ENCODE measurements at places on chromosomes 2 and 18.
A peak's percentile ranks its signal among the peaks of the same experiment; 100 is the strongest.

- DNase-seq: no peak
These were observed 391 bp downstream of the ZNF385B start for GRCh38 chr2:179861027-179861415.

DNA sequence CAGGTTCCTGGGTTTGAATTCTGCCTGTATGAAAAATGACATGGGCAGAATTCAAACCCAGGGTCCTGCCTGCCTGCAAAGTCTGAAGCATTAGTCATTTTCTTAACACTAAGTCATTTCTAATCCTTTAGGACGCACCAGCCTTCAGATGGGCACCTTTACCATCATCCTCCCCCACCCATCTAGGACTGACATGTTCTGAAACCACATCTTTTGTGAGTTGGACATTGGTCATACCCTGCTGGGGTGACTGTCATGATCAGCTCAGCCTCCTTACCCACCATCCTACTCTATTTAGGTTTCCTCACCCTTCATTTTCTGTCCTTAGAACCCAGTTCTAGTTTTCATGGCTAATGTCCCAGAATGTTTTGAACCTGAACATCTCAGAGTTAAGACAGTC lies 104.9 kb downstream of the TRIB2 start:
- no peak for DNase-seq

DNA sequence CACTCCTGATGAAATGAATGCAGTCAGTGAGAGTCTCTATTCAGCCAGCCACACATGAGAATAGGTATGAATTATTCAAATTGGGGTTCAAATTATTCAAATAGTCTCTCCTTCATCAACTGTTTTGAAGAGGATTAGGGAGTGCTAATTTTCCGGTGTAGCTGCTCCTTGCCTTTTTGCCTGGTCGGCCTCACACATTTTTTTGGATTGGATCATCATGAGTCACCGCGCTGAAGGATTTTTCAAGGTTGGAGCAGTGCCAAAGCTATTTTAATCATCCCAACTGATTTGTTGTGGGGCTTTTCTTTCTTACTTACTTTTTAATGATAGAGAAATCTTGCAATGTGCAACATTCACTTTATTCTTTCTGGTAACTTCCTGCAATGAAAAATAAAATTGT lies 2.4 kb upstream of the DTNA start:
- peak; percentile 63 for DNase-seq

DNA sequence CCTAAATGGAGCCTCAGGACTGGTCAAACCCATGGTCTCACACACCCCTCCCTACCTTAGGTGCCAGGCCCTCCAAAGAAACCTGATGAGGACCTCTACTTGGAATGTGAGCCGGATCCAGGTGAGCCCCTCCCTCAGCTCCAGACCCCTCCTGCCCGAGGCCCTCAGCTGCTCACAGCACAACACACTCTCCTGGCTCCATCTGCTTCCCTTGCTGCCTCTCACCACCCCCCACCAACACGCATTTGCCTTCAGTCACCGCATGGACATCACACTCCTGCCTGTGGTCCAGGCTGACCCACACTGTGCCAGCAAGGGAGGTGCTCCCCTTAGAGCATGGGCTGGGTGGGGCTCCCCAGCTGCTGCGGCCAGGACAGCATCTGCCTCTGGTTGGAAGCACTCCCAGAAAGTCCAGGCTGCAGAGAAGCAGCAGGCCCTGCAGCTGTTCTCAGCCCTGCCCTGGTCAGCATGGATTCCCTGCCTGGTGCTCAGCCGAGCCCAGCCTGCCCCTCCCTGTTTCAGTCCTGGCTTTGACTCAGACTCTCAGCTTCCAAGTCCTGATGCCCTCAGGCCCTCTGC lies 15.1 kb downstream of the SH2D6 start:
- no peak for DNase-seq

- no peak for DNase-seq
These were observed 17.4 kb downstream of the KCNH7 start for GRCh38 chr2:162821176-162821575.

GRCh38 chr18:67776929-67777328 lies 260.4 kb upstream of the DSEL start:
- DNase-seq: no peak

GRCh38 chr2:26460613-26461031 lies 17.3 kb downstream of the OTOF start:
- DNase-seq: no peak

- no peak for DNase-seq
These were observed 248.9 kb downstream of the GLI2 start for GRCh38 chr2:120984452-120985173.

DNA sequence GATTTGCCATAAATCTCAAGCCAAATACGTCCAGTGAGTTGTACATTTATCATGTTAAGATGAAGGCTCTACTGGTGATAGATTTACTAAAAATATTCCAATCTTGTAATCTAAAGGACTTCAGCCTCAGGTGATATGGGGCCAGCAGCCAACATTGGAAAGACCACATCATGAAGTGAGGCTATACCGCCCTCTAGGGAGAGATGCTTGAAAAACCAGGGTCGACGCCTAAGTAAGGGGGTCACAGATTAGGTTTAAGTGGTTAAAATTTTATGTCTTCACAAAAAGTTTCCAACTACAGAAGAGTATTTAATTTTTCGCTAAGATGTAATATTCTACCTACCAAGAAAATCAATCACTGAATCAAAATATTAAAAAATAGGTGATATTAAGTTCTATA lies 33.3 kb downstream of the DOCK10 start:
- DNase-seq: no peak

DNA sequence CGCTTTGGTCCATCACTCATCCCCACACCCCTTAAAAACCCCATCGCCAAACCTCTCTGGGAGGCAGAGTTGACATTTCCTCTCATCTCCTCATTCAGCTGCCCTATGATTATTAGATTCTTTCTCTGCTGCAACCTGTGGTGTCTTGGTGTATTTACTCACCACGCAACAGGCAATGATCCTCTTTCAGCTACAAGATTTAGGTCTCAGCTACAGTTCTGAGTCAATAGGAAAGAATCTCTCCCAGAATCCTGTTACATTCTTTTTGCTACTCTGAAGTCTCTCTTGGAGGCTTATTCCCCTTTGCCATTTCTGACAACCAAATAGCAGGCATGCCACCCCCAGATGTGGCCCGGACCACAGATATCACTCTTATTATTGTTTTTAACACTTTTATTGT lies 468.3 kb upstream of the GYPC start:
- DNase-seq: no peak

GRCh38 chr18:21897811-21898210 lies 157.2 kb downstream of the MIB1 start:
- DNase-seq: peak; percentile 0

- DNase-seq: no peak
These were observed 33.6 kb upstream of the GCG start for GRCh38 chr2:162185541-162186232.

DNA sequence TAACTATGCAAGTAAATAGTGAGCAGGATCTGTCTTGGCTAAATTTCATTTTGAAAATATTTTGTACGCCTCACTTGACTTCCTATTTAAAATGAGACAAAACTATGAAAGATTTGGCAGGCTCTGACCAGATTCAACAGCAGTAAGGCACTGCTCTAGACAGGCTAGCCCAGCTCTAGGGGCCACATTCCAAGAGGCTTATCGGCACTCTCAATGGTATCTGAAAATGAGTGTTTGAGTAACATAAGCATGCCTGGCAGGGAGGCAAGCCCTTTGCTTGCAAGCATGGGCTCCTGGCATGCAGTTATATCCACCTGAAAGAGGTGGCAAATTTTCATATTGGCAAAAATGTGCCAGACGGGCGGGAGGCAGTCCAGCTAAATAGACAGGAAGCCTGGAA lies 10.5 kb downstream of the CAPN13 start:
- no peak for DNase-seq

GRCh38 chr2:43136876-43137275 lies 89.5 kb downstream of the ZFP36L2 start:
- DNase-seq: no peak

DNA sequence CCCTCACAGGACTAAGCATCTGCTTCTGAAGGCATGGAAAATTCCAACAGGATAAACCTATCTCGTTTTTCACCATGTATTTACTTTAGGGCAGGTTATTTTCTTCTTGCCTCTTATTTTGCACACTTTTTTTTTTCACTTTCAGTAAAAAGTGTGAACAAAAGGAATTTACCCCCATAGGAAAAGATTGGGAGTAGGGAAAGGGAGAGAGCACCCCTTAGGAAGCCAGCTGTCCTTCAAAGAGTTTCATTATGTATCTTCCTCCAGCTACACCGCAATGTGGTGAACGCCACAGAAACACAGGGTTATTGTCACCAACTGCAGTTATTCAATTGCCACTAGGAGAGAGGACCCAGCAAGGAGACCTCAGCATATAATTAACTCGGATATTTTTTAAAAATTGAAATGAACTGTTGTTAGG lies 286.2 kb upstream of the VRK2 start:
- peak; percentile 54 for DNase-seq

DNA sequence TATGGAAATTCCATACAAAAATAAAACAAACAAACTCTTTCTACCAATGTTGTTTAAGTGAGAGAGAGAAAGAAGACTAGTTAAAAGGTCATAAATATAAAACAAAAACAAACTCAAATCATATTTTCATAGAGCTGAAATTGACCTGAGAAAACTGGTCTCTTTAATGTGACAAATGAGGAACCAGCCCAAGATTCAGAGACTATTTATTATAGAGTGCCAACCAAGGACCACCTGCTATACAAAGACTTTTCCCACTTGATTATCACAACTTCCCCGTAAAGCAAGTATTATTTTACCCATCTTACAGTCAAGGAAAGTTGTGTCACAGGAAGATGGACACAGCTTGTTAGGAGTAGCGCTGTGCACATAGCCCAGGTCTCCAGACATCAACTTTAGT lies 13.3 kb downstream of the ANKRD44 start:
- no peak for DNase-seq

DNA sequence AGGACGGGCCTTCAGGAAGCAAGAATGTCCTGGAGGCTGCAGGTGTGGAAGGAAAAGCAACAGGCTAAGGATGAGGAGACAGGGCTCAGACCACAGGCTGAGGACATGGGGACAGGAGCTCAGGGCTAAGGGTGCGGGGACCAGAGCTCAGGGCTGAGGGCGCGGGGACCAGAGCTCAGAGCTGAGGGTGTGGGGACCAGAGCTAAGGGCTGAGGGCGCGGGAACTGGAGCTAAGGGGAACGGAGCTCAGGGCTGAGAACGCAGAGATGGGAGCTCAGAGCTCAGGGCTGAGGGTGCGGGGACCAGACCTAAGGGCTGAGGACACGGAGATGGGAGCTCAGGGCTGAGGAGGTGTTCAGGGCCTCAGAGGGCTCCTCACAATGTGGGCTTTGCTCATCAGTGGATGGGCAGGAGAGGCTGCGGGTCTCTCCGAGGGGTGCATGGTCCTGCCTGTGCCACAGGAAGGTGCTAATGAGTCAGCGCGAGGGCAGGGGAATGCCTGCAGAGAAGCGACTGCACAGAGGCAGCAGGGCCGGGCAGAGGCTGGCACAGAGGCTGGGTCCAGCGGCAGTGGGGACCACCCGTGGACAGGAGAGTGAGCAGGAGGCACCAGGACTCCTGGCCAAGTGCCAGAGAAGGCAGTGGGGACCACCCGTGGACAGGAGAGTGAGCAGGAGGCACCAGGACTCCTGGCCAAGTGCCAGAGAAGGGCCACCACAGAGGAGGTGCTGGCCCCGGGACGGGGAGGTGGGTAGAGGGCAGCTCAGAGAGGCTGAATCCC lies 271.7 kb downstream of the TWIST2 start:
- no peak for DNase-seq

- no peak for DNase-seq
These were observed 28.9 kb downstream of the OSBPL1A start for GRCh38 chr18:24368749-24369148.

GRCh38 chr2:109028277-109028676 lies 39.3 kb upstream of the EDAR start:
- DNase-seq: no peak

GRCh38 chr18:31041271-31042083 lies 1.1 kb downstream of the DSC3 start:
- DNase-seq: no peak

GRCh38 chr2:237444071-237444470 lies 30.1 kb upstream of the COL6A3 start:
- no peak for DNase-seq

Data from NCI-H526 treated with DMSO at 0.1 percent for 48 hours (cell line).